ENCODE measurements at places on chromosomes 6 and 20. TPM values are rescaled to one million over a fixed set of nuclear protein-coding genes. Genes with fewer than 3 reads are reported as not detected.

Gene TOX2
- 0.87 TPM for total RNA-seq

Gene ZNF311
- total RNA-seq = 0.48 TPM

Gene TSPYL4
- 19.2 TPM for total RNA-seq

Gene TMEM170B
- 1.2 TPM for total RNA-seq

Gene COL10A1
- total RNA-seq = not detected

Gene GPR6
- not detected for total RNA-seq

Gene DPPA5
- total RNA-seq = not detected

DNA sequence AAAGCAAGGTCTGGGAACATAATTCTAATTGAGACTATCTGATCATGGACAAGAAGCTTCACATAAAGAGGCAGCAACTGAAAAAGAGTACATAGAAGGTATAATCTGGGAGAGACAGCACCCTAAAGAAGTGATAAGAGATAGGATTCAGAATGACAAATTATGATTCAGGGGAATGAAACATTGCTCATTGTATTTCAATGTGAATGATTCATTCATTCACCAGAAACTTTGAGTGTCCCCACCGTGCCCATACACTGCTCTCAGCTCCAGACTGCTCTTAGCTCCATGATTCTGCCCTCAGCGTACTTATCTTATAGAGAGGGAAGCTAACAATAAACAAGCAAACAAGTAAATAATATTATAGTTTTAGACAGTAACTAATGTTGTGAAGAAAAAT lies 329.3 kb upstream of the IRAK1BP1 start:
- no peak for DNase-seq

DNA sequence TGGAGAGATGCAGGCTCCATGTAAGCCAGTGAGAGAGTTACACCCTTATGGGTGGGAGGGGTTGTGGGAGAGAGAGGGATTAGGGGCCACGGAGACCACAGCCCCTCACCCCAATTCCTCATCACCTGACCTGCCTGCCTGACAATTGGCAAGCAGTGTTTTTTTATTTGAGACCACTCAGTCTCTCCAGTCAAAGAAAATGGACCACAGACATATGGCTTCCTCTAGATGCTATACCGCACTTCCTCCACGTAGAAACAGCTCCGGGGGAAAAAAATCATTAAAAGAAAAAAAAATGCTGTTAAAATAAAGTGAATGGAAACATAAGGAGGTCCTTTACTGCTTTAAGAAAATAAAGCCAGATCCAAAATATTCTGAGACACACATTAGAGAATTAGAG lies 152.7 kb downstream of the MYLK4 start:
- DNase-seq = no peak

DNA sequence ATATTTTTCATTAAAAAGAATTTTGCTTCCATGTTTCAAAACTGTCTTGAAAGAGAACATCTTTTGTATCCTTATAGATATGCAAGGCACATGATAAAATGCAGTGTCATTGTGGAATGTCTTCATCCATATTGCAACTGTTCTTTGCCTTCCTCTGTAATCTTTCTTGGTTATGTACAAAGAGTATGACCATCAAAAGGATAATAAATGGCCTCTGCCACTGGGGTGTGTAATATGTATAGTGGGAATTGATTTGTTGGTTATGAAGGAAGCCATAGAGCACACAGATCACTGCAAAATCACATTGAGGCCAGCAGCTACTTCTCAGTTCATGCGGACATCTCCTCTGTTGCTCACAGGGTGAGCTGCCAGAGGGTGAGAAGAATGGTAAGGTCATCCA lies 703.5 kb downstream of the TFAP2A start:
- no peak for DNase-seq

DNA sequence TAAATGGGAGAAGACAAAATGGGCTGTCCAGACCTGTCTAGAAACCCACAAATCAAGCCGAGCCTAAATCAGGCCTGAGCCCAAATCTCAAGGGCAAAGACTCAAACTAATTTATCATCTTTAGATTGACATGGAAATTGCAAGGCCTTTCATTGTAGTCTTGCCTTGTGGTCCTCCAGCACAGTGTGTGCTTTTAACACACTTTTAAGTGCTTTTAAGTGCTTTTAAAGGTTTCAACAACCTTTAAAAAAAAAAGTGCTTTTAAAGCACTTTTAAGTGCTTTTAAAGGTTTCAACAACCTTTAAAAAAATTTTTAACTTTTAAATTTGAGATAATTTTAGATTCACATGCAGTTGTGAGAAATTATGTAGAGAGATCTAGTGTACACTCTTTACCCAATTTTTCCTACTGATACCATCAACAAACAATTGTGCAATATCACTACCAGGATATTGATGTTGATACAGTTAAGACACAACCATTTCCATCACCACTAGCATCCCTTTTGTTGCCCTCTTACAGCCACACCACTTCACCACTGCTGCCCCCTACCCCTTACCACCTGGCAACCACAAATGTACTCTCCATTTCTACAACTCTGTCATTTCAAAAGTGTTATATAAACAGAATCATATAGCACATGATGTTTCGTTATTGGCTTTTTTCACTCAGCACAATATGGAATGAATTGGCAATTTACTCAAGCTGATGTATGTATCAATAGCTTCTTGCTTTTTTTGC lies 23.1 kb upstream of the DCBLD1 start:
- no peak for DNase-seq

GRCh38 chr6:148289153-148289552 lies 53.5 kb upstream of the SASH1 start:
- no peak for DNase-seq

- peak; percentile 58 for DNase-seq
Measured at GRCh38 chr6:41278699-41279405, 7.6 kb downstream of the TREM1 start.

DNA sequence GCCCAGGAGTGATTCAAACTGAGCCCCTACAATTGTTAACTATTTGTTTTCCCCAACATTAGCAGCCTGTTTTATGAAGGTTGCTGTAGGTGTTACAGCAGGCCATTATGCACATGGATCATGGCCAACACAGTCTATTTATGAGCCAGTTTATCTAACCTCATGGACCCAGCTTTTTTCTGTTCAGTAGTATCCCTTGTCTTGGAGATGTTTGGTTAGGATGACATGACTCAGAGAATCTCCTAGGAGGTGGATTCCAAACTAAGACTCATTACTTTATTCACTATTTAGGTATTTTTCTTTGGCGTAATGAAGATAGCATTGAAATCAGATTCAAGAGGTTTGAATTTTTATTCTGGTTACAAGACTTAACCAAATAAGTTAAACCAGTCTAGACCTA lies 62.8 kb upstream of the TFB1M start:
- DNase-seq = no peak

- no peak for DNase-seq
Measured at GRCh38 chr6:11008821-11009220, 35.3 kb downstream of the ELOVL2 start.

DNA sequence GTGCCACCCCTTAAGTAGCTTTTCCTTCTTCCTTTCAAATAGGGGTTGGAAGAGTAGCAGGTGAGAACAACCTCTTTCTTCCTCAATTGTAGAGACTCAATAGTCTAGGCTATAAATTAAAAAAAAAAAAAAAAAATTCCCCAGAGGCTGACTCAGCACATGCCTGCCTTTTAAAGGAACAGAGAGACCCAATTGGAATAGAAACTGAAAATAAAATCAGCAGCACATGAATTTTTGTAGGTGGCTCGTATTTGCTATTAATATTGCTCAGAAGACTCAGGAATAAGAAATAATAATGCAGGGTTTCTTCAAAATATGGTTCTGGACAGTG lies 19.3 kb downstream of the TOP1 start:
- no peak for DNase-seq

DNA sequence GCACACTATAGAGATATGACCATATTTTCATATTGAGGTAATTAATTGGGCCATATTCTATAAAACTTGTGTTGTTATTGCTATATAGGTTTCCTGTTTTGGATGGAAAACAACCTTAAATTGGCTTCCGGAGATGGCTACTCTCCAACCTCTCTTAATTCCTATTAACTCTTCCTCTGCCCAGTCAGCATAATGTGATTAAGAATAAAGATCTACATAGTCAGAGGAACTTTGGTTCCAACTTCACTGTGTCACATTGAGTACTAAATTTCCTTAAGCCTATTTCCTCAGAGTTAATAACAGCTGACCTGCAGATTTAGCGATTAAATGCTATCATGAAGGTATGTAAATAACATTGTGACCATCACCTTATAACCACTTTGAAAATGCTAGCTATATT lies 67.7 kb downstream of the PTPRK start:
- DNase-seq = no peak

GRCh38 chr6:53023323-53023722 lies 28.2 kb upstream of the GSTA4 start:
- DNase-seq = no peak

DNA sequence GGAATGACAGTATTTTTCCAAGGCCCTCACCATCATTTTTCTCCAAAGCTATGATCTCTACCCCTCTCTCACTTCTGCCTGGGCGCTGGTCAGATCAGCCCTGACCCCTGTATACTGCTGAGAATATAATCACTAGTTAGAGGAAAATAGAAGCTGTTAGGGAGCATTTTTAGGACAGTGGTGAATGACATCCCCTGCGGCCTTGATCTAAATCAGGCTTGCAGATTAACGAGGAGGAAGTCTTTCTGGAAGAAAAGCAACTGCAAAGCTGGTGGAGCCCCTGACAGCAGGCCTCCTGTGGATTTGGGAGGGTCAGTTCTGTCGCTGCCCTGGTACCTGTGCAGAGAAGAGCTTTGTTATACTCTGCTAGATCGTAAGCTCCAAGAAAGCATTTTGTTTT lies 107.9 kb downstream of the RPP40 start:
- no peak for DNase-seq

- DNase-seq = no peak
Measured at GRCh38 chr6:81818901-81819361, 66.5 kb upstream of the TENT5A start.

- no peak for DNase-seq
Measured at GRCh38 chr6:13307508-13307995, 20.8 kb downstream of the TBC1D7 start.

GRCh38 chr6:72724545-72724944 lies 102.7 kb downstream of the KCNQ5 start:
- DNase-seq = no peak

DNA sequence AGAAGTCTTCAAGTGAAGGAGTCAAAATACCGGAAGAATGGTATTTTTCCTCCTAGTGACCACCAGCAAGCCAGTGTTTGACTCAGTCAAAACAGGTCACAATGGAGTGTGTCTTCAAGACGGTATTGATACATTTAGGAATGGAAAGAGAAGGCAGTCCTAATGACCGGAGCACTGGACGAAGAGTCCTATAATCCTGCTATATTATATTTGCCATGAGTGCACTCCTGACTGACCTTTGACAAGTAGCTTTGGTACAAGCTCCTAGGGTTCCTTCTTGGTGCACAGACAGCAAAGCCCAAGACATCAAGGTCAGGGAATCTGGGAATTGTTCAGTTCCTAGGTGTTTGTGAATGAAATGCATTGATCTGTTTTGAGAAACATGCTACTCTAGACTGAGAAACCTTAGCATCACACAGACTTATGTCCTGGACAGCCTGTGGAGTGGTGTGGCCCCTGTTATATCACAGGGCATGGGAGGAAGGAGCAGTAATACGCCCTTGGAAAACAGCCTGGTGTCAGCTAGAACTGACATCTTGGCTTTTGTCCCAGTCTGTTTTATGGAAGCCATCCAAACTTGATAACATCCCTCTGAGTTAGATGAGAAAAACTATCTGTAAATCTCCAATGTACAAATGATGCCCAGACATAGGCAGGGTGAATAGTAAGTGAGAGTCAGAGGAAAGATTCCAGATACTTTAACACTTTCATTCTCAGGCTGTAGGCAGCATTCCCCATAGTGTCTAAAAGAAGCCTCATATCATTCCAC lies 18.5 kb downstream of the NOX3 start:
- DNase-seq = no peak

DNA sequence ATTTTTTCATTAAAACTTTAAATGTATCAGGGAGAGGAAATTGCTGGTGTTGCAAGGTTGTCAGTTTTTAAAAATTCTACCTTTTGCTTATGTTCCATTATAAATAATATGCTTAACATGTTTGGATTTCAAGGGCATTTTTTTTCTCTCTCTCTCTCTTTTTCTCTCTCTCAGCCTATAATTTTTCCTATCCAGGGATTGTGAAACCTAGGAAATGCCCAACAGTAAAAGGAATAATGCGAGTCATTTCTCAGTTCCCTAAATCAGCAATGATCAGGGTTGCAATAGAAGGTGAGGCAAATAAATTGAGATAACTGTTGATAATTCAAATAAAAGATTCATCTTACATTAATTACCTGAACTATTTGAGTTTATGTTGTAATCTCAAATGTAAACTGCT lies 53.2 kb upstream of the IFNGR1 start:
- no peak for DNase-seq

- DNase-seq = no peak
Measured at GRCh38 chr20:44407402-44408184, 52.1 kb downstream of the HNF4A start.

DNA sequence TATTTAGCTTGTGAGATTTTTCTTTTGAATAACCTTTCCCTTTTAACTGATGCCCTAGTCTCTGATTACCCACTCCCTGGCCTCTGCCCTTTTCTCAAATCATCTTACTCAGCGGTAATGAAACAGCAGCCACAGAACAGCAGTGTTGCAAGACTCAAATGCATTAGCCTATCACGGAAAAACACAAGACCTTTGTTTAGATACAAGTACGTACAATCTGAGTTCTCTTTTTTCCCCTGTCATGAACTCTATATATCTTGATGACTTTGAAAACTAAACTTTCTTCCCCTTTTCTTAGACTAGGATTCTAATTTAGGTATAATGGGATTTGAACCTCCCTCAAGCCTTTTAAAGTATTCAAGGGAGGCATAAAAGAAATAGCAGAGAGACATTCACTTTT lies 1034.9 kb downstream of the EYS start:
- DNase-seq = no peak

DNA sequence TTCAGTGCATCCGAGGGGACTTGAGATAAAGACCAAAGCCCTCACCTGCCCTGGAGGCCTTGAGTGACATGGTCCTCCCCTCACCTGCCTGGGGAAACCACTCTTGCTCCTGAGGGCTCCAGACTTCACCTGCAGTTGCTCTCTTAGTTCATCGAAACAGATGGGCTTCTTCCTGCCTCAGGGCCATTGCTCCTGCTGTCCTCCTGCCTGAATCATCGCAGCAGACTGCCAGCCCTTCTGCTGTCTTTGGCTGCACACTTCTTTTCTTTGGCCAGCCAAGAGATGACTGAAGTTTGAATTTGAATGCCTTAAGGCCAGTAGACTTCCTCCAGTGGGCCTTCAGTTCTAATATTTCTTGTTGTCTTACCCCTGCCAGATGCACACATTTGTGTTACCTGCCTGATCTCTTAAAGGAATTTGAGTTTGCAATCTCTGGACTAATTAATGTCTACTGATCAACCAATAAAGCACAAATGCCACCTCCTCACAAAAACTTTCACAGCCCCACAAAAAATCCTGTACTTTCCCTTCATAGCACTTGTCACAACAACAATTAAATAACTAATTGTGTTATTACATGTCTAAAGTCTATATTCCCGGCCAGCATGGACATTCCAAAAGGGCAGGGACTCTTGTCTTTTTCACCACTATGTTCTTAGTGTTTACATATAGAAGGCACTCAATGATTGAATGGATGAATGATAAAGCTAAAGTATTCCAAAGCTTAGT lies 56.7 kb upstream of the SGK1 start:
- DNase-seq = no peak

- no peak for DNase-seq
Measured at GRCh38 chr6:125198398-125198937, 44.9 kb downstream of the TPD52L1 start.
